Mesothelial cell of epicardium (in vitro differentiated cells): ENCODE measurements at places on chromosomes 16 and 17. TPM values are rescaled to one million over a fixed set of nuclear protein-coding genes. Genes with fewer than 3 reads are reported as not detected.

BRICD5 gene
- total RNA-seq, result 11.9 to 14.4 TPM (median 13.0 TPM) in 3 replicates

OTOP2 gene
- not detected in 3 replicates for total RNA-seq

EPOP gene
- 3.7 to 4.0 TPM (median 3.8 TPM) in 3 replicates for total RNA-seq

TP53TG3 gene
- total RNA-seq, result not detected in 3 replicates

DNA sequence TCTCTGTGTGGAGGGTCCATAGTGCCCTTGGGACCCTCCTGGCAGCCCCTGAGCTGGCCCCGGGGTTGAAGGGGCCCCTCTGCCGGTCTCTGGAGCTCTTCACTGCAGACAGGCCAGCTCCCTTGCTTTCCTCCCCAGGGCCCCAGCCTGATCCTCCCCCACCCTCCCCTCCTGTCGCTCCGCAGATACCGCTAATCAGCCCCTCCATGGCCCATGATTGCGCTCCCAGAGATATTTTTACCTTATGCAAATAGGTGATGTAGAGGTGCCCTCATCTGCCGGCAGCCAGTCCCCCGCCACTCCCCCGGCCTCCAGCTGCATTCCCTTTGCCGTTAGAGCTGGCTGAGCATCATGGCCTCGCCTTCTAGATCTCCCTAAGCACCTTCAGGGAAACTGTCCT lies 9.2 kb downstream of the MMP15 start:
- no peak overlapping the region for H3K27ac ChIP-seq
- H3K36me3 ChIP-seq, result peaks cover 5% of the 10 kb centered on the region
- peaks cover 31% of the 10 kb centered on the region for H3K4me1 ChIP-seq
- no peak overlapping the region for H3K4me3 ChIP-seq

GRCh38 chr17:65800655-65801054 lies 239.2 kb upstream of the AXIN2 start:
- H3K27me3 ChIP-seq, result no peaks in the 10 kb centered on the region
- no peak overlapping the region for H3K4me3 ChIP-seq
- DNase-seq, result no peak
- no peak overlapping the region for H3K27ac ChIP-seq
- H3K4me1 ChIP-seq, result no peaks in the 10 kb centered on the region

- no peaks in the 10 kb centered on the region for H3K27me3 ChIP-seq
- no peaks in the 10 kb centered on the region for H3K4me1 ChIP-seq
- no peak for DNase-seq
- H3K27ac ChIP-seq, result no peak overlapping the region
Measured at GRCh38 chr16:8005096-8005860, 585.0 kb downstream of the TMEM114 start.

GRCh38 chr16:62068747-62069146 lies 32.5 kb upstream of the CDH8 start:
- H3K27ac ChIP-seq, result no peak overlapping the region
- DNase-seq, result no peak
- no peak overlapping the region for H3K4me3 ChIP-seq
- no peaks in the 10 kb centered on the region for H3K4me1 ChIP-seq
- H3K27me3 ChIP-seq, result peaks cover 20% of the 10 kb centered on the region

- no peaks in the 10 kb centered on the region for H3K36me3 ChIP-seq
- no peak overlapping the region for H3K27ac ChIP-seq
- H3K4me1 ChIP-seq, result peaks cover 44% of the 10 kb centered on the region
- peaks cover 30% of the 10 kb centered on the region for H3K27me3 ChIP-seq
Measured at GRCh38 chr17:56599566-56599965, 6.1 kb downstream of the NOG start.

DNA sequence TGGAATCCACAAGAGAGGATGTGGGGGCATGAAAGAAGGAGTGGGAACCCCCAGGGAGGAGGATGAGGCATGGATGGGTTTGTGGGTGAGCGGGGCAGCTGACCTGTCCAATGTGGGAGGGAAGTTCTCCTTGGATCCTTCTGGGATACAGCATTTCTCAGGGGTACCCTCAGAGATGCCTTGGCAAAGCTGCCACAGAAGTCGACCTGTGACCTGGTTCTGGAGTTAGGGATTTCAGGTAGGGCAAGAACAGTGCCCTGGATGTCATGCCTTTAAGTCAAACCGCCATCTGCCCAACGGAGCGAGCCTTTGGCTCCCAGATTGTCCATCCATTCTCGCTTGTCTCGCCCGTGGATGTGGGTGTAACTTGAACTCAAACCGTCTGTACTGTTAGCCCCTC lies 30.0 kb downstream of the WSCD1 start:
- peaks cover 82% of the 10 kb centered on the region for H3K27me3 ChIP-seq
- H3K27ac ChIP-seq, result no peak overlapping the region
- no peaks in the 10 kb centered on the region for H3K36me3 ChIP-seq
- H3K4me3 ChIP-seq, result no peak overlapping the region
- H3K4me1 ChIP-seq, result no peaks in the 10 kb centered on the region

- no peak overlapping the region for H3K4me3 ChIP-seq
- peaks cover 26% of the 10 kb centered on the region for H3K27me3 ChIP-seq
- no peaks in the 10 kb centered on the region for H3K36me3 ChIP-seq
- H3K4me1 ChIP-seq, result peaks cover 18% of the 10 kb centered on the region
- no peak for DNase-seq
Measured at GRCh38 chr17:6548578-6549330, 7.6 kb downstream of the PITPNM3 start.
